Stimulated activated CD8-positive, alpha-beta memory T cell treated with anti-CD3 and anti-CD28 coated beads, Interleukin-7, amount 100 ng/mL, for 24 hours (primary cell): ENCODE measurements at places on chromosomes 6 and 20.

DNA sequence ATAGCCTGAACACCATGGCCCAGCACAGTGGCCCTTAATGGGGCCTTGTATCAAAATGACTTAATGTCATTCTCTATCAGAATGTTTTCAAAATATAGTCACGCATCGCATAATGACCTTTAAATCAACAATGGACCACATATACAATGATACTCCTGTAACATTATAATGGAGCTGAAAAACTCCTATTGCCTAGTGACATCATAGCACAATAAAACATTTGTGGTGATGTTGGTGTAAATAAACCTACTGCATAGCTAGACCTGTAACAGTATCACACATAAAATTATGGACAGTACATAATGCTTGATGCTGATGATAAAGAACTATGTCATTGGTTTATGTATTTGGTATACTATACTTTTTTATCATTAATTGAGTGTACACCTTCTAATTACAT is 9.3 kb downstream of the ELOVL5 start:
- DNase-seq = no peak

- DNase-seq = peak; percentile 65
These were observed 19.6 kb upstream of the ABT1 start for GRCh38 chr6:26576929-26577719.

GRCh38 chr20:12395353-12395752 is 477.7 kb downstream of the BTBD3 start:
- DNase-seq = no peak

GRCh38 chr6:39289490-39289889 is 24.7 kb downstream of the KCNK17 start:
- DNase-seq = no peak

- no peak for DNase-seq
These were observed 642 bp downstream of the NKX2-2 start for GRCh38 chr20:21513181-21513663.

DNA sequence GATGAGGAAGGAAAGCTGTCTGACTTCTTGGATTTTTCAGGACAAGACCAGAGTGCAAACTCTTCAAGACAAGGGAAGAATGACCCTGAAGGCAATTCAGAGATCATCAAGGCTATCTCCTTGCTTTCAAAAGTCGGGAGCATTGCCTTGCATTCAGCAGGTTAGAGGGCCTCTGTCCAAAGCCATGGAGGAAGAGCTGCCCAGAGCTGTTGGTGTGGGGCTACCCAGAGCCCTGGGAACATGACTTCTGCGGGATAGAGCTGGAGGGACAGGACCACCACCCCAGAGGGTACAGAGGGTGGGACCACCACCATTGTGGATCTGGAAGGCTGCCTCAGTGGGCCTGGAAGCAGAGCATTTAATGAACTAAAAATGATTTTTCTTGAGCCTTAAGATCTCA is 5.2 kb upstream of the SRXN1 start:
- no peak for DNase-seq

DNA sequence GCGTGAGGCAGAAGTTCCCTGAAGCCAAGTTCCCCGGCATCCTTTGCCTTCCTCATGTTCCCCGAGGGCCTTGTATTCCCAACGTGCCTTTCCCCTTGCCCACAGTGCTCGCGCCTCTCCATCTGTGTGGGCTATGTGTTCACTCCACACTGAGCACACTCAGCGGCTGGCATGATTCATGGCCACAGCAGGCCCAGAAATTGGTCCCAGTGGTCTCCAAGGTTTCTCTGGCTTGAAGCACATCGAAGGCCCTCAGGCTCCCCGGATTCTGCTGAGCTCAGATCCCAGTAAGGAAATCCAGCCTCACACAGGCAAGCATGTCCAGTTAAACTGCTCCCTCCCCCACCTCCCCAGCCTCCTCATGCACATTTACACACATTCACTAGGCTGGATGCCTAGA is 123.6 kb downstream of the ISM1 start:
- DNase-seq = no peak

GRCh38 chr6:79010422-79010821 is 67.6 kb downstream of the PHIP start:
- no peak for DNase-seq

DNA sequence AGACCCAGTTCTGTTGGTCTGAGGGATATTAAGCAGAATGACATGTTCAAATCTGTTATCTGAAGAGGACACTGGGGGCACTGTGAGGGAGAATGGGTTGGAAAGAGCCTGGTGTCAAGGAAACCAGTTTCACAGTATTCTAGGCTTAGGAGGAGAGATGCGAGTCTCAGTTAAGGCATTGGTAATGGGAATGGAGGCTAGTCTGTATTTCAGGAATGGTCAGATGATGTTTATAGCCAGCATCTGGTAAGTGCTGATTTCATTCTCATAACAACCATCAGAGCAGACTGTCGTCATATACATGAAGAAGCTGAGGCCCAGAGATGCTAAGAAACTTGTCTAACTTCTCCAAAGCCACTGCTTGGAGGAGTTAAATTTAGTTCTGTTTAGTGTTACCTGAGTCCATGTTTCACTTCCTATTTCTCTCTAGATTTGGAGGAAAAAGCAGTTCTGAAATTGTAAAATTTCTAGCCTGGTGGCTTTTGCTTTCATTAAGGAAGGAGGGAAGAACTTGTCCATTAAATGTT is 242.0 kb downstream of the ARID1B start:
- DNase-seq = no peak

GRCh38 chr6:47168180-47168579 is 126.0 kb upstream of the ADGRF1 start:
- DNase-seq = no peak

- DNase-seq = no peak
These were observed 308.7 kb downstream of the PKHD1 start for GRCh38 chr6:51778666-51779065.

DNA sequence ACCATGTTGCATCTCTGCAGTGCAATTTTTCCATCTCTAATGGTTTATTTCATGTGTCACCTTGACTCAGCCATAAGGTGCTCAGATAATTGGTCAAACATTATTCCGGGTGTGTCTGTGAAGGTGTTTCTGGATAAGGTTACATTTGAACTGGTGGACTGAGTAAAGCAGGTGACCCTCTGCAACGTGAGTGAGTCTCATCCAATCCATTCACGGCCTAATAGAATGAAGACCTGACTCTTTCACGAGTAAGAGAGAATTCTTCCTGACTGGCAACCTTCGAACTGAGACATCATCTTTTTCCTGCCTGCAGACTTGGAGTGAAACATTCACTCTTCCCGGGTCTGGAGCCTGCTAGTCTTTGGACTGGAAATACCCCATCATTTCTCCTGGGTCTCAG is 77.1 kb upstream of the SLC22A23 start:
- no peak for DNase-seq

DNA sequence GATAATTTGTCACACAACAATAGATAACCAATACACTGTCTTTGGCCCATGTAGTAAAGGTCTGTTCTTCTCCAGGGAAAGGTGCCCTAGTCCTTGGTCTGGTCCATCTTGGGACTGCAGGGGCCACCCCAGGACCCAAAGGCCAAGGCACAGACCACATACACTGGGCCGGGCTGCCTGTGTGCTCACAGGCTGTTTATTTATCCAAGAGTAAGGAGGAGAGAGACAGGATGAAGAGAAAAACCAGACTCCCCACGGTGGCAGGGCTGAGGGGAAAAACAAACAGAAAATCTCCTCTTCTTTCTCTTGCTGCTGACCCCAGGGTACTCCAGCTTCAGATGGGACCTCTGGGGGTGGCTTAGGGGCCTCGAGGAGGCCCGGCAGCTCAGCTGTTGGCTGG is 6.5 kb upstream of the CDK5RAP1 start:
- no peak for DNase-seq

- no peak for DNase-seq
These were observed 1.7 kb downstream of the BNIP5 start for GRCh38 chr6:36334832-36335459.

GRCh38 chr6:105611606-105612005 is 208.7 kb upstream of the PREP start:
- no peak for DNase-seq

GRCh38 chr20:57500962-57501361 is 24.0 kb downstream of the CTCFL start:
- DNase-seq = no peak

DNA sequence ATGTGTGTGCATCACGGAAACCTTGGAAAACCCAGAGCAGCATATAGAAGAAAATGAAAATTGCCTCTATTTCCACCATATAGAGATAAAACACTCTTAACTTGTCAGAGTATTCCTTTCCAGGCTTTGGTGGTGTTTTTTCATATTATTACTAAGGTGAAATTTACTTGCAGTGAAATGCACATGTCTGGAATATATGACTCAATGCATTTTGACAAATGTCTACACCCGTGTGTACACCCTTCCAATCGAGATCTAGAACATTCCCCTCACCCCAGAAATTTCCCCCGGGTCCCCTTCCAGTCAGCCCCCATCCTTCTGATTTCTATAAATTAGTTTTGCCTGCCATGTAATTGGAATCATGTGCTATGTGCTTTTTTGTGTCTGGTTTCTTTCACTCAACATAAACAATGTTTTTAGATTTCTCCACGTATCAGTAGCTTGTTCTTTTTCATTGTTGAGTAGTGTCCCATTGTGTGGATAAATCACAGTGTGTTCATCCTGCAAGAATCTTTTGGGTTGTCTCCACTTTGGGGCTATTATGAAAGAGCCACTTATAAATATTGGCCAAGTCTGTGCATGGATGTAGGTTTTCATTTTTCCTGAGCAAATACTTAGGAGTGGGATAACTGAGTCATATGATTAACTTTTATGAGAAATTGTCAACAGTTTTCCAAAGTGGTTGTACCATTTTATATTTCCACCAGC is 19.9 kb upstream of the PREX1 start:
- no peak for DNase-seq

DNA sequence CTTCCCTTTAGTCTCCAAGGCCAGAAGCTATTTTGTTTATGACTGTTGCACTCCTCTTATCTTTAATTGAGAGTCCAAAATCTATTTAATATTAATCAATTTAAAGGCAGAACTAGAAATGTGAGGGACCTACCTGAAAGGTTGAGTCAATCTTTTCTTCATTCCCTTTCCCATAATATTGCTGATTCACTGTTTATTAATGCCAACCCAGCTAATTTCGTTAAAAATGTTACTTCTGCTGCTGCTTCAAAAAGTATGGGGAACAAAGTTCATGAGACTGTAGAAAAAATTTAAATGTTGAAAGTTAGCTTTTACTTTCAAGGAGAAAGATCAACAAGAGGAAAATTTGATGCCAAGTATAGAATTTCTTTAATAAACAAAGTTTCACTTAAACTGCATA is 365.3 kb downstream of the TENT5A start:
- DNase-seq = no peak

- no peak for DNase-seq
These were observed 64.5 kb downstream of the CDC5L start for GRCh38 chr6:44451803-44452695.

DNA sequence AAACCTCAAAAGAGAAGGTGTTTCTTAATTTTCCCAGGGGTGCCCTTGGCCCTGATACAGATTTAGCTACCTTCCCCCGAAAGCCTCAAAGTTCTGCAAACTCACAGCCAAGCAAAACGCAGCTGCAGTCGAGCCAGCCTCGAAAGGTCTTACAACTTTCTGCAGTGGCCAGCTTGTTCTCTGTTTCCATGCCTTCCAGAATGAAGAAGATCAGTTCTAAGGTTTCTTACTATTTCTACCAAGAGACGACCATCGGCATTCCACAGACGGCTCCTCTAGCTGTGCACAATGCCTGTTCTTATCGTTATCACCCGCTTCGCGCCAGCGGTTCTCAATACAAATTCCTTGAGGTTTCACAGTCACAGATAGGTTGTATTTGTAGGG is 28.5 kb upstream of the CCR6 start:
- DNase-seq = no peak

DNA sequence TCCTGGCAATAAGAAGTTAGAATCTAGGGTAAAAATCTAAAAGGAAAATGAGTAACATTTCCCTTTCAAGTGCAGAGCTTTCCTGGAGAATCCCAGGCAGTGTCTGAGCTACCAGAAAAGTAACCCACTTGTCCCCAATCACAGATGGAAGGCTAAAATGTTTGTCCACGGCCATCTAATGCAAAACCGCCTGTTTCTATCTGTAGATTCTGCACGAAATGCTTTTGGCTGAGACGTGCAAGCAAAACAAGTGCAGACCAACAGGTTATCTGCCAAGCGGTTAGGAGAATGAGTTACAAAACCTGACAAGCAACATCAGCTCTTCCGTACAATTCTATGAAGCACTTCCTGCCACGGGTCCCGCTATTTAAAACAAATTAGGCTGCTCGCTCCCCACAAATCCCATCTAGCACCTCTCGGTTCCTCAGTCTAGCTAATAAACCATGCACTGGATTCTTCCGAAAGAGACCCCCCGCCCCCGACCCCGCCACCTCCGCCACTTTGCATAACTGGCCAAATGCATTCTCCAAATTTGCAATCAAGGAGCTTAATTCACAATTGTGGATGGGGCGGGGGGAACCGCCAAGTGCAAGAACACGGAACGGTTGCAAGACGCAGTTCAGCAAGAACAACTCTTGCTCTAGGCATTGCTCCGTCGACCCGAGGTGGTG is 1.4 kb downstream of the ELOVL5 start:
- no peak for DNase-seq

DNA sequence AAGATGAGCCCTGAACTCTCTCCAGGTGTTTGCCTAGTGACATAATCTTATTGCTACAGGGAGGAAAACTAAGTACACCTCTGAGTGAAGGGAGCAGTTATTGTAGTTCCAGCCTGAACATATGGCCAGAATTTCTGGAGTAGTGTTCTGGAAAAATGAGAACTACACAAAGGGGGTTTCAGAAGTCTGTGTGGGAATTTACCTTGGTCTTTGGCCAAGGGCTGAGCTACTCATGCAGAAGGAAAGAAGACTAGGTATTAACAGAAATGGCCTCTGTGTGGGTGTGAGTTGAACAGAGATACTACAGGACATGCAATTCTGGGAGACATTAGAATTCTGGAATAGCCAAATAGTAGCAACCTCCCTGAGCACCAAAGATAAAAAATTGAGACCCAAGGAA is 1009.7 kb upstream of the GJE1 start:
- DNase-seq = no peak
